ENCODE measurements at places on chromosomes 2 and 18.

- no peak for DNase-seq
Measured at GRCh38 chr2:37149626-37150322, 7.0 kb downstream of the EIF2AK2 start.

DNA sequence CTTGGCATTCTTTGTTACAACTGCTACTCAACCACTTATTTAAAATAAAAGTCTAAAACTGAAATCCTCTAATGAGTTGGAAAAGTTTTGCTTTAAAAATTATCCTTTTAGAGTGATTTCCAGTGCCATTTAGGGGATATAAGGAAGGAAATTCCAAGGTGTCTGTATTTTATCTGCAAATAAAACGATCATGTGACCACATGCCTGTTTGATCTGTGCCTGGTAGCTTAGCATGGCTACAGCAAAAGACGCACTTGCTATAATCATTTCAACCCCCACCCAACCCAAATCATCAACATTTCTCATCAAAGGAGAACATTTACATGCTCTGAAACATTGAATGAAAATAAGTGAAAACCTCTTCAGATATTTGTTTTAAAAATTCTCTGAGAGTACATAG is 615.1 kb downstream of the IRS1 start:
- no peak for DNase-seq

DNA sequence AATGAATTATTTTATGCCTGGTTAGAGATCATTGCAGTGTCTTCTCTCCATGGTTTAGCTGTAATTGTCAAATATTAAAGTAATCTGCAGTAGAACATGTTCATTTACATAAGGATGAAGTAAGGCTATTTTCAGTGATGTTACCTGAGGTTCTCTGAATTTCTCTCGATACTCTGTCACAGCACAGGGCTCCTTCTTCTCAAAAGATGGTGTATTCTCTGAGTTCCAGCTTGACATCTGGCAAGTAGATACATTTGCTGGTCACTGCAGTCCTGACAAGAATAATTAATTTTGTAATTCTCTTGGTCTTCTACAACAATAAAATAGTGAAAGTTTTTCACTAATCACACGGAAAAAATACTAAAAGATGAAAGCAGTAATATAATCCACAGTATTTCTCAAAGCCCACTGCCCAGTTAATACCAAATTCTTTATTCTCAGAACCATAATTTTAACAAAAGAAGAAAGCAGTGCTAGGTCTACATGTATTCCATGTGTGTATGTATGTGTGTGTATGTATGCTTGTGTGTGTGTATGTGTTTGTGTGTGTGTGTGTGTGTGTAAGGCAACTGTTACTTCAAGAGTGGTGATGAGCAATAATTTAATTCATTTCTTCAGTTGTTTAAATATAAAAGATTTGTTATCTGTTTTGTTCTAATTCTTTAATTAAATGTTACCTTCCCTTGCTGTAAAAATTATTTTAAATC is 1165.5 kb upstream of the SLC39A10 start:
- DNase-seq: no peak

DNA sequence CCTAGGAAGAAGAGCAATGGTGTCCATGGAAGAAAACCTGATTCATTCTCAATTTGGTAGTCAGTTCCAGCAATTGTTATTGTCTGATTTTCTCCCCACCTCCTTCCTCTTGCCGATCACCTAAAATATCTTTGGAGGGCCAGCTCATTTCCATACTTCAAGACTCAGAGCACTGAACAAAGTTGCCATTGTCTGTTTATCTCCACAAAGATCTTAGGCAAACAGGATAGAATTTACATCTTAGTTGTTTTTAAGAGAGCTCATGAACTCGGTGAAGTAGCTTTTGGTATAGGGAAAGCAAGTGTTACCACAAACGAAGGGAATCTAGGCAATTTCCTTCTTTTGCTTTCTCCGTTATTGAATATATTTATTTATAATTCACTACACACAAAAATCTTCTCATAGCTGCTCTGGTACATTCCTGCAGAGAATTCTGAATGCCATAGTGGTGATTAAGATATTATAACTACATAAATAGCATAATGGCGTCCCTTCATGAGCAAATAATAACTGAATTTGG is 41.5 kb upstream of the CHST9 start:
- DNase-seq: no peak
